ENCODE measurements at places on chromosomes 11 and 22. TPM values are rescaled to one million over a fixed set of nuclear protein-coding genes. Genes with fewer than 3 reads are reported as not detected.

GRCh38 chr11:103584021-103584420 is 452.4 kb upstream of the DDI1 start:
- DNase-seq, result no peak

- peak; percentile 18 for DNase-seq
Observed at GRCh38 chr11:65868076-65868667, 4.4 kb downstream of the EFEMP2 start.

DNA sequence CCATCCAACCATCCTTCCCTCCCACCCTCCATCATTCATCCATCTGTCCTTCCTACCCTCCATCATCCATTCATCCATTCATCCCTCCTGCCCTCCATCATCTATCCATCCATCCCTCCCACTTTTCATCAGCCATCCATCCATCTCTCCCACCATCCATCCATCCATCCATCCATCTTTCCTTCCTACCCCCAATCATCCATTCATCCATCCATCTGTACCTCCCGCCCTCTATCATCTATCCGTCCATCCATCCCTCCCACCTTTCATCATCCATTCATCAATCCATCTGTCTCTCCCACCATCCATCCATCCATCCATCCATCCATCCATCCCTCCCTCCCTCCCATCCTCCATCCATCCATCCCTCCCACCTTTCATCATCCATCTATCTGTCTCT is 968.8 kb downstream of the BRD1 start:
- no peak for DNase-seq

GRCh38 chr11:117743121-117743815 is 53.7 kb downstream of the DSCAML1 start:
- DNase-seq, result no peak

GRCh38 chr22:46815896-46816731 is 53.7 kb downstream of the TBC1D22A start:
- DNase-seq, result no peak

DNA sequence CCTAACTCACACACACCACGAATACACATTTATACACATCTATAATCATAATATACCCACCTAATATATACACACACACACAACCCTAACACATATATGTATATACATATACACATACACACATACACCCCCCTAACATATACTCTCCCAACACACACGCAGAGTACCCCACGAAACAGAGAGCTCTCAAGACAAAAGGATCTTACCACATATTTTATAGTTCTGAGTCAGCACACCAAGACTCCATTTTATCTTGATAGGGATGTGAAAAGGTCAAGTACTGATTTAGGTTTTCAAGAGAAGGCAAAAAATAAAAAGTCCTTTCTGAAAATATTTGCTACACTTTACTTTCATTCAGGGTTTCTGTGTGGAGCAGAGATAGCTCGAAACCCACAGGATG is 1207.2 kb downstream of the LRRC4C start:
- no peak for DNase-seq

DNA sequence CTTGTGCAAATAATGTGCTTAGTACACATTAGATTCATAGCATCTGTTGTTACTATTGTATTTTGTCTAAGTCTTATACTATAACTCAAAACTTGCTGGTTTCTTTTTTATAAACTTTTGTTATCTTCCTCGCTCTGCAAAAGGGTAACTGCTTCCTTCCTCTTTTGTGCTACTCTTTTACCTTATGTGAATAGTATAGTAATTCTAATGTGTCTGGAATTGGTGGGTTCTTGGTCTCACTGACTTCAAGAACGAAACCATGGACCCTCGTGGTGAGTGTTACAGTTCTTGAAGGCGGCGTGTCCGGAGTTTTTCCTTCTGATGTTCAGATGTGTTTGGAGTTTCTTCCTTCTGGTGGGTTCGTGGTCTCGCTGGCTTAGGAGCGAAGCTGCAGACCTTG is 563.1 kb upstream of the LUZP2 start:
- DNase-seq, result no peak

GRCh38 chr11:27839226-27839913 is 139.1 kb upstream of the BDNF start:
- DNase-seq, result no peak

DNA sequence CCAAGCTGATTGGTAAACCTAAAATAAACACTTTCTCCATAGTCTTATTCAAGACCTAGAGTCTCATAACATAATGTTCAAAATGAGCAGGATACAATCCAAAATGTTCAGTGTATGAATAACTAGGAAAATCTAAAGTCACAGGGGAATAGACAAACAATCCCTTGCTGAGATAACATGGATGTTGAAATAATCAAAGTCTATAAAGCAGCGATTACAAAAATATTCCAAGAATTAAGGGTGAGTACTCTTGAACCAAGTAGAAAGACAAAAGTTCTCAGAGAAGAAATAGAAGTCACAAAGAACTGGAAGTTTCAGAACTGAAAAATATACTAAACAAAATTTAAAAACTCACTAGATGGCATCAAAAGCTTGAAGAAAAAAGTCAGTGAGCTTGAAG is 561.0 kb downstream of the INSC start:
- no peak for DNase-seq

DNA sequence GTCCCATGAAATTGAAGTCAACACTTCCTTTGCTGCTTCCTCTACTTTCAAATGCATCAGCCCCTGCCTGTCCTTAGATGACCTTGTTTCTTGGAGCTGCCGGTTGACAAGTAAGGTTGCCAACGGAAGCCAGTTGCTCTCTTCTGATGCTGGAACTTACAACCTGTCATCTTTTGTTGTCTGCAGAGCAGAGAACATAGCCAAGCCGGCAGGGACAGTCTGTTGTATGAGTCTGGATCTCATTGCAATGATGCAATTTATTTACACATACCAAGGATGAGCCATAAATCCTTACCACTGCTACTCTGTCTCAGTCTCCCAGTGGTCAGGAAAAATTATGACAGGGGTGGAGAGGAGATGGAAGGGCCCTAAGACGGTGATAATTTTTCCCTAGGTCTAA is 151.4 kb downstream of the BLID start:
- DNase-seq, result no peak

DNA sequence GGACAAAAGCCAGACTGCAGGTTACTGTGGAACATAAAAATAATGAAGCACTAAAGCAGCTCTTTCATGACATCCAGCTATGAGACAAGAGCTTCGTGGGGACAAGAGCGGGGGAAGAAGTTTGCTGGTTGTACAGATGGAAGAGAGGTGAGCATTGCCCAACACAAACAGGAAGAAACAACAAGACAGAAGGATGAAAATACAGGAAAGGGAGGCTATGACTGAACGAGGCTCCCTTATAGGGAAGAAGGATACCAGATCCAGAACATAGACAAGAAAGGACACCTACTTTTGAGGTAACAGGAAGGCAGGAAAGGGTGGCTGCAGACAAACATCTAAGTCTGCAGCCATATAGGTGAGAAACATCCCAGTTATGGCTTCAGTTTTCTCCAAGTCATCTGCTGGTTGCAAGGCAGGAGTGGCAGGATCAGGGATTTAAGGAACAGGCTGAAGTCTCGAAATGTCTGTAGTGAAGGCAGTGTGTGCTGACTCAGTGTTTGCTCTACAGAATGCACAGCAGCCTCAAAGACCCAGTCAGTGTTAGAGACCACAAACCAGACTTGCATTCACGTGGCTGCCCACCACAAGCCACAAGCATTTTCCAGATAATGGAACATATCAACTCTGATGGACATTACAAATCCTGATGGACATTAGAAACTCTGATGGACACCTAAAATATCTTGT is 1.9 kb downstream of the CLTCL1 start:
- DNase-seq, result no peak

DNA sequence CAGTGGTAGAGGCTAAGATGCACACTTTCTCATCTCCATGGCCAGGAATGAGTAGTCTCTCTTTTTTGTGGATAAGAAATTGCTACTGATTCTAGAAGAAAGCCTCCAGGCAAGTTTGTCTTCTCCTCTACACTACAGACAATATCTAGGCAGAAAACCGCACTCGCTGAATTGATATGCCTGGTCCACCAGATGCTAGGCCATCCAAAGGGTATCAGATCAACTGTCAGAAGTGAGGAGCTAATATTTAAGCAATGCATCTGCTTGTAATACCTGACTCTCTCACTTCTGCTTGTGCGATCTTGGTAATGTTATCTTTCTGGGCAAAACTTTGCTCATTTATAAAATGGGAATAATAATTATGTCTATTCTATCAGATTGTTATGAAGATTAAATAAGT is 45.0 kb downstream of the CASP12 start:
- DNase-seq, result no peak

GRCh38 chr22:20116376-20116950 is 559 bp downstream of the RANBP1 start:
- peak; percentile 39 for DNase-seq

DNA sequence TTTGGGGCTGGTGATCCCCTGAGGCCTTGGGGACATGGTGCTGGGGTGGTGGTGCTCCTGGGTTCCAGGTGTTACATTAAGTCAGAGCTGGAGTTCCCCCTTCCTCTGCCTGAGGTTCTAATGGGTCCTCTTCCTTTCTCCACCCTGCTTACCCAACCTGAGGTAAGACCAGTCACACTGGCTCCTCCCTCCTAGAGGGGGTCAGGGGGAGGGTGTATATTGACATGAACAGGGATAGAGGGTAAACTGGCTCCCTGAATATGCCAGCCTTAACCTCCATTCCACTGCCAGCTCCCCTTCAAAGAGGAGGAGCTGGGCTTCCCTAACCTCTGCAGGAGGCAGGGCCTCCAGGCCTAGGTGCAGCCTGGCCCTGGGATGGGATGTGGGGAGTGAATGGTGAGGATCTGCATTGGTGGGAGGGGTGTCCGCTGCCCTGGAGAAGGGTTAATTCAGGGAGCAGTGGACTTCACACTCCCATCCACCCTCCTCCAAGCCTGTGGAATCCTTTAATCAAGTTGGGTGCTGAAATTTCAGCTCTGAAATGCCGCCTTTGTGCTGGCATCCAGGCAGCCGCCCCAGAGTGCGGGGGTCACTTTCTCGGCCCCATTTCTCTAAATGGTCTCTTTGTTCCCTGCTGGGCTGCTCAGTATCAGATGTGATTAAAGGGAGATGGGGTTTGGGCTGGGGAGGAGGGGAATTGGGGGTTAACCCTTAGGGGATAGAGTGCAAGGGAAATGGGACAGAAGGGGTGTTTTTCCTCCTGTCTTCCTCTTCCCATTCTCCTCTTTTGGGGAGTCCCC is 15.2 kb downstream of the POLR2F start:
- no peak for DNase-seq

- no peak for DNase-seq
Observed at GRCh38 chr11:88341522-88342251, 4.2 kb upstream of the CTSC start.

Gene NDUFA6
- 270 TPM for total RNA-seq

Gene SERPIND1
- 0.16 TPM for total RNA-seq

Gene TEF
- total RNA-seq, result 20.1 TPM

Gene GGTLC2
- total RNA-seq, result not detected

Gene HTR3B
- not detected for total RNA-seq

Gene SPDYC
- total RNA-seq, result not detected

Gene CARD16
- total RNA-seq, result 8.3 TPM

Gene APOA5
- total RNA-seq, result not detected

Gene RAD9A
- 7.0 TPM for total RNA-seq

All from left ventricle myocardium inferior (tissue), 1 donor.